ENCODE measurements at places on chromosomes 2 and 18.

DNA sequence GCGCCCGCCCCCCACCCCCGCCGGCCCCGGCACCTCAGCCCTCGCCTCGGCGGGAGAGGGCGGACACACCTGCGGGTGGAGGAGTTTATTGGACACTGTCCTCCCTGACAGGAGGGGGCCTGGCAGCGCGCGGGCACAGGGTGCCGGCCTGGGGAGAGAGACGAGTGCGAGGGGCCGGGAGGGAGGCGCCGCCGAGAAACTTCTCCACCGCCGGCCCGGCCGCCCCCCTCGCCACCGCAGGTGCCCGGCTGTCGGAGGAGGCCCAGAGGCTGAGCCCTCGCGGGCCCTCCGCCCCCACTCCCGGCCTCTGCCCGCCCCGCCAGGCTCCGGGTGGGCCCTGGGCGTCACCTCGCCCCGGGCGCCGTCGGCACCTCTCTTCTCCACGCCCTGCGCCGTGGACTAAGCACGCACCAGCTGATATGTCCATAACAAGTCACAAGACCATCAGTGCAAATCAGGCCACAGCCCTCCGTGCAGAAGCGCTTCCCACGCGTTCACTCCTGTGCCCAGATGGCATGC is 311.3 kb downstream of the CELF4 start:
- no peak for DNase-seq

DNA sequence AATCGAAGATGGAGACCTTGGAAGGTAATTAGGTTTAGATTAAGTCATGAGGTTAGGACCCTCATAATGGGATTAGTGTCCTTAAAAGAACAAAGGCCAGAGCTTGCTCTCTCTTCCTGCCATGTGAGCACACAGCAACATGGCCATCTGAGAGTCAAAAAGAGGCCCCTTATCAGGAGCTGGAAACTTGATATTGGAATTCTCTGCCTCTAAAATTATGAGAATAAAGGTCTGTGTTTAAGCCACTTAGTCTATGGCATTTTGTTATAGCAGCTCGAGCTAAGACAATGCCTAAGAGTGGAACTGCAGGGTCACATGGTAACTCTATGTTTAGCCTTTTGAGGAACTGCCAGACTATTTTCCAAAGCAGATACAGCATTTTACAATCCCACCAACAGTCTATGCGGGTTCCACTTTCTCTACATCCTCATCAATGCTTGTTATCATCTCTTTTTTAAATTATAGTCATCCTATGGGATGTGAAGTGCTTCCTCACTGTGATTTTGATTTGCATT is 42.4 kb downstream of the THADA start:
- DNase-seq = no peak

- peak; percentile 54 for DNase-seq
These were observed 1.6 kb downstream of the KANSL1L start for GRCh38 chr2:210169516-210170195.

DNA sequence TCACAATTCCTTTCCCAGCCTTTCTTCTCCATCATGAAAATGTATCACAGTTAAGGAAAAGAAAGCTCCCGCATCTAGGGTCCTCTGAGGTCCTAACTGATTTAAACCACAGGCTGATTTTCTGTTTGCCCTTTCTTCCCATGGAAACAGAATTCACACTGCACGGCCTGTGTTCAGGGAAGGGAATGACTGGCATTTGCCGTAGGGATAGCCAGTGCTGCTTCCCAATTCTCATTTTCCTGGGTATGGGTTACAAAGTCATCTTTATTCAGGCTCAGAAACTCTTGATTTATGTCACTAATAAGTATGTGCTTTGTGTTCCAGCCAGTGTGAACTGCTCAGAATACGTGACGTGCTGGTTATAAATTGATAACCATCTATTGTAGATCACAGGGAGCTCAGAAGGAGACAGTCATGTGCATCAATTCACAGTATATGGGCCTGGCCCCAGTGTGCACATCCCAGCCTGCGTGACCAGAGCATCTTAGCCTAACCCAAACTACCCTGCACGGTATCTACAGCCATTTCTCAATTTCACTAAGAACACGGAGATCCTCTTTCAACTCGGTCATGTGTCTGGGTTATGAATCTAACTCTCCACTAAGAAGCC is 163.3 kb downstream of the LRRC30 start:
- DNase-seq = no peak

DNA sequence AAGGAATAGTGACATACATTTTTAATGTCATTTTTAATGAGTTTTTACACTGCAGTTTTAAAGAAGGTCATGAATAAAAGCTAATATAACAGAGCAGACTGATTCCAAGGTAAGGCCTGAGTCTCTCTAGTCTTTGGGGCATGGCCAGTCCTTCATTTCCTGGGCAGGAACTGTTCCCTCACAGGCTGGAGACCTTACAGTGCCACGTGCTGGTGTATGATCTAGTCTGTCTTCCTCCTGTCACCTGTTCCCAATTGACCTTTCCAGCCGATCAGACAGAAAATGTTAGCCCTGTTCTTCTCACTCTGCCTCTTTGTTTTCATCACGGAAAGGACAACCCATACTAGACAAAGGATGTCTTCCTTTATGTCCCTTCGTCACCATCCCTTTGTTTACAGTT is 33.6 kb downstream of the ZCCHC2 start:
- DNase-seq = no peak

GRCh38 chr18:74577019-74577418 is 20.7 kb upstream of the ZNF407 start:
- no peak for DNase-seq

DNA sequence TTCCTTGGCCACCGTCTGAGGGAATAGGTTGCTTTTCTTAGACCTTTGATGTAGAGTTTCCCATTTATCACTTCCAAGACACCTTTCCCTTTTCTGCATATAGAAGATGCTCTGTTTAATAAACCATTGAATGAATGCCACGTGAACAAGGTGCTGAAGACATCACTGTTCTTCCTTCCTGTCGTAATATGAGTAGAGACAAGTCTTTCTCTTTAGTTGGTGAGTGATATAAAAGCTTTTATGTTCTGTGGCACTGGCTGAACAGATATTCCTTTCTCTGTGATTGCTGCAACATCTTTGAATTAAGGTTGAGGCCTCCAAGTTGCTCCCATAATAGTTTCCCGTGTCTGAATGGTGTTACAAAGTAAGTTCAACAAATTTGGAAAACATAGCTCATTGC is 38.7 kb downstream of the TTC39C start:
- no peak for DNase-seq

DNA sequence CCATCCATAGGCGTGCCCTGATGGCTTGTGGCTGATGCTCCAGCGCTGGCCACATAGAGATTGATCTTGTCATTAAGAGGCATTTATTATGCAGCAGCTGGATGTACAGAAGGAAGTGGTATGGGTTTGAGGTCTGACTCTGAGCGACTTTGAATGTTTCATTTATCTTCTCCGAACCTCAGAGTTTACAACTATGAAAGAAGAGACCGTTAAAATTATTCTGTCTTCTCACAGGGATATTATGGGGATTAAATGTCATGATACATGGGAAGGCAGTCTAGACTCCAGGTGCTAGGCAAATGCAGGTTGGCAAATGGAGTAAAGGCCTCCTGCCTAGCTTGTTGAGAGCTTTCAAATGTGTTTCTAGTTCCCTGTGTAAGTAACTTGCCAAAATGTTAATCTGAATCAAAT is 30.3 kb downstream of the MOGAT1 start:
- DNase-seq = no peak

DNA sequence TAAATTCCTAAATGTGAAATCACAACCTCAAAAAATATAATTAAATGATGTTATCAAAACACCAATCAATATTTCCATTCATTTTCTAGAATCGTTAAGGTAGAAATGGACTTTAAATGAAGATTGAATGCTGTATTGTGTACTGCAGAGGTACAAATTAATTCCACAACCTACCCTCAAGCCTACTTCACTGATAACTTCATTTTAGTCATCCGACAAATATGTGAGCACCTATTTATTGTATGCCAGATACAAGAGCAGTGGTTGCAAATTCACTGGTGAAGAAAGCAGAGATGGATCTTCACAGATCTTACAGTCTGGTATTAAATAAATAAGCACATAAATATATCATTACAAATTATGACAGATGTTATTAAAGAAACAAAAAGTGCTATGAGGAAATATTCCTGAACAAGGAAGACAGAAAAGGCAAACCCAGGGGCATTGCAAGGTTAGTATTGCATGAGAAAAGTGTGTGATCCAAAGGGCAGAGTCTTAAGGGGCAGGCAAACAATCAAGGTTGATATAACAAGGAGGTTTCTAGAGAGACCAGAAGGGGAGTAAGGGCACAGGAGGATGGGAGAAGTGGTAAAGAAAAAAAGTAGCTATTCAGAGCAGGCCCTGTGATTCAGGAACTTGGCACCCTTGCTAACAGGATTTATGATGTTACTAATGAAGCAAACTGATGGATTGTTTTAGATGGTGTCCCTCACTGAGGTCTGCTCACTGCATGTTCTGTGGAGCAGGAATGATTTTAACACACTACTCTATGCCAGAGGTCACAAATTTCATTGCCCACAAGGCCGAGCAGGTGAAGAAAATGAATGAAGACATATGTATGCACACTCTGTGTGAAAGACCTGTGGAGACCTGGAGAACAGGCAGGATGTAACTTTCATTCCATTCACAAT is 128.0 kb upstream of the CCDC150 start:
- DNase-seq = no peak

GRCh38 chr2:53786352-53786704 is 425 bp downstream of the ASB3 start:
- no peak for DNase-seq

DNA sequence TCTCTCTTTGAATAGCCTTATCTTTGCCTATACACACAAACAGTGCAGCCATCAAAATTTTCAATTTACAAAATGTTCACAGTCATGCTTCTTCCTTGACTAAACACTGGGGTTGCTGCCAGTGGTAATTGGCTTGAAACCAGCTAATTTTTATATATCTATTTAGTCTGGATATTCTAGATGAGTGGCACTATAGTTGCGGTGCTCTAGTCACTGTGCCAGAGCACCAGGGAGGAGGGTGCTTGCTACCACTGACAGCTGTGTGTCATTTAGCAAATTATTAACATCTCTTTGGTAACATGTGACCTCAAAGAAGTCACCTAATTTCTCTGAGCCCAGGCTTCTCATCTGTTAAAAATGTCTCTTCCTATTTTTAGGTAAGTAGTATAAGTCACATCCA is 130.4 kb downstream of the MEIS1 start:
- DNase-seq = no peak

- DNase-seq = no peak
These were observed 42.1 kb downstream of the CALCRL start for GRCh38 chr2:187405921-187406320.

GRCh38 chr2:162524192-162524591 is 180.3 kb downstream of the GCA start:
- peak; percentile 13 for DNase-seq

DNA sequence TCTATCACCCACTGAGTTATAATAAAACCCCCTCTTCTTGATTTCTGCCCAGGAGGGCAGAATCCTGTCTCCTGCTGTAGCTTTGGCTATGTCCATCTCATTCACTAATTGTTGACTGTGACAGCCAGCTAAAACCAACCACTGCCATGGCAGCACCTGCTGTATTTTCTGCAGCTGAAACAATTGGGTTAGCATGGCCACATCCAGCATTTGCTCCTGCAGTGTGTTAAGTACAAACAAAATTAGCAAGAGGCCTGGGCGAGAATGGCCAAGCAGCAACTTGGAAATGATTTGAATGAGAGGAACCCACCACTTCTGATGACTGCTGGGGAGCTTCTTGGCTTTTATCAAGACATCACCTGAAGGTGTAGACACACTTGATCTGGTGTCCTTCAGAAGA is 89.4 kb upstream of the LRRTM1 start:
- DNase-seq = no peak

DNA sequence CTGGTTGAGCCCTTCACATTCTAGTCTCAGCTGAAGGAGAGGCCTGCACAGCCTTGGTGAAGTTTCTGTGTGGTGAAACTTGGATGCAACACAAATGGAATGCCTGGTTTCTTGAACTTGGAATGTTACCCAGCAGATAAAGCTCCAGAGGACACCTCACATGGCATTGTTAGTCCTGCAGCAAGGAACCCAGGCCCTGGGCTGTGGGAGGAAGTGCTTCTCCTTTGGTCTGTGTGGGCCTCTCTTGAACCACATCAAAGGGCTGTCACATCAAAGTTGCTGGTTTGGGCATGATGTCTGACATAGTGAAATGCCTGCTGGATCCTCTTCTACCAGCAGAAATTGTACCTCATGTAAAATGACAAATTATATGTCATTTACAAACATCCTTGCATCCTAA is 198.5 kb downstream of the FHOD3 start:
- peak; percentile 32 for DNase-seq

DNA sequence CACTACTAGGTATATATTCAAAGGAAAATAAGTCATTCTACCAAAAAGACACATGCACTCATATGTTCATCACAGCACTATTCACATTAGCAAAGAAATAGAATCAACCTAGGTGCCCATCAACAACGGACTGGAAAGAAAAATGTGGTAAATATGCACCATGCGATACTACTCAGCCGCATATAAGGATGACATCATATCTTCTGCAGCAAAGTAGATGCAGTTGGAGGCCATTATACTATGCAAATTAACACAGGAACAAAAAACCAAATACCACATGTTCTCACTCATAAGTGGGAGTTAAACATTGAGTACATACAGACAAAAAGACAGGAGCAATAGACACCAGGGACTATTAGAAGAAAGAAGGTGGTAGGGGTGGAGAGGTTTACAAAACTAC is 412.1 kb upstream of the CWC22 start:
- DNase-seq = no peak

GRCh38 chr2:207484444-207485391 is 45.0 kb upstream of the CREB1 start:
- no peak for DNase-seq

DNA sequence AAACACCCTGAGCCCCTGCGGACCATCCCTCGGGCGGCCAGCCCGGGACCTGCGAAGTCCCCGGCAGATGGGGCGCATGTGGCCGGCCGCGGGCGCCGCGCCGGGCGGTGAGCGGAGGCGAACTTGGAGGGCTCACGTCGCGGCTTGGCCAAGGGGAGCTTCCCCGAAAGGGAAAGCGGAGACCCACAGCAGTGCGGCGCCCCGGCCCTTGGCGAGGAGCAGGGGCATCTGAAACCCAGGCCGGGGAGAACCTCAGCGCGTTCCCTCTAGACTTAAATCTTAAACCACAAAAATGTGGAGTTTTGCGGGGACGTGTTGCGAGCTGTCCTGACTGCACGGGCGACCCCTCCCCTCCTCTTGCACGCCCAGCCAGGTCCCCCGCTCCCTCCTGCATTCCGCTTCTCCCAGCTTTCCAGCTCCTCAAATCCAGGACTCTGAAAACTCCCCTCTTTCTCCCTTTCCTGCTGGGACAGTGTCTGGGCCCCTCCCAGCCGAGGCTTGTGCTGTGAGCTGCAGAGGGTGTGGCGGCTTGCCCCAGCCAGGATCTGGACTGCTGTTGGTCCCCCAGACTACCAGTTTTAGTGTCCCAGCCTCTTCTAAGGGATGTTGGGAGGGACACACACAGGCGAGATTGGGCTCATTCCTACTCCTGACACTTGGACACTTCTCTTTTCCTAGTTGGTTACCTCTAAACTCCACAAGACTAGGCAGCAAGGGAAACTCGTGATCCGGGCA is 1.3 kb downstream of the FMNL2 start:
- peak; percentile 67 for DNase-seq

- no peak for DNase-seq
These were observed 18.4 kb upstream of the CTAGE1 start for GRCh38 chr18:22436136-22436535.

- peak; percentile 68 for DNase-seq
These were observed 41.7 kb upstream of the MALL start for GRCh38 chr2:110157153-110157793.

- DNase-seq = no peak
These were observed 82.2 kb upstream of the RMDN2 start for GRCh38 chr2:37842732-37843440.
